ENCODE measurements at places on chromosomes 16 and 17.

DNA sequence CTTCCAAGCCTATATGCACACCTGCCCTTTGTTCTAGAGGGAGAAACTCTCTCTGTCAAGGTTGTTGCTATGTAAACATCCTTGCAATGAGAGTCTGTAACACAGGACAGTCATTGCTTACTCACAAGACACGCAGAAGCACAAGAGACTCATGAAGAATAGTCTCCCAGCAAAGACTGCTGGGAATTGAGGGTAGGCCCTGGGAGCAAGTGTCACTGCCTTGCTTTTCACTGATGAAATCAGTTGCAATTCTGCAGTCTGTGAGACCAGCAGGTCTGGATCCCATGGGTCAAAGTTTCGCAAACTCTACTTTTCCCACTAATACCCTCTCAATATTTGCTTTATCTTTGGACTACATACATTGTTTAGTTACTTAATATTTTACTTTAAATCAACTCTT lies 177.4 kb downstream of the FTO start:
- no peak for DNase-seq

- DNase-seq, result no peak
Observed at GRCh38 chr16:50933262-50933661, 191.4 kb downstream of the CYLD start.

DNA sequence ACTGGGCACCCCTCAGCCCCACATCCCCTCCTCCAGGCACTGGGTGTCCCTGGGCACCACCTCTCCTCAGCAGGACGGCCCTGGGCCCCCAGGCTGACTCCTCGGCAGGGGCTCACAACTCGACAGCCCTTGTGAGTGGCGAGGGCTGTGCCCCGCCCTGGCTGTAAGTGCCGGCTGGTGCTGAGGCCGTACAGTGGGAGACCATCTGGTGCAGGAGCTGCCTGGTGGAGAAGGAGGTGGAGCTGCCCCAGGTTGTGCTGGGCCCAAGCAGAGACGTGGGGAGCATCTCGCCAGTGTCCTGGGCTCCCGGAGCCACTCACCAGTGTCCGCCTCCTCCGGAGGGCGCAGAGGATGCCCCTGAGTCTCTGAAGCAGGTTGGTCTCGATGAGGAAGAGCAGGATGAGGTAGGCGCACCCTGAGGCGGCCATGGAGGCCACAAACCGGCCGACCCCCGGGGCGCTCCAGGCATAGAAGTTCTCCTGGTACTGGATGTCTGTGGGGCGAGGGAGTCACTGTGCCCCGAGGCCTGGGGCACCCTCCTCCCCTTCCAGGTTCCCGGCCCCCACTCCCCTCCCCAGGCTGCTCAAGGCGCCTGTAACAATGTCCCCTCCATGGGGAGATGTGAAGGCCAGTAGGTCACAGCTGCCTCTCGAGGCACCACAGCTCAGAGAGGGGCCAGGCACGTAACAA lies 15.1 kb upstream of the RNPS1 start:
- no peak for DNase-seq

DNA sequence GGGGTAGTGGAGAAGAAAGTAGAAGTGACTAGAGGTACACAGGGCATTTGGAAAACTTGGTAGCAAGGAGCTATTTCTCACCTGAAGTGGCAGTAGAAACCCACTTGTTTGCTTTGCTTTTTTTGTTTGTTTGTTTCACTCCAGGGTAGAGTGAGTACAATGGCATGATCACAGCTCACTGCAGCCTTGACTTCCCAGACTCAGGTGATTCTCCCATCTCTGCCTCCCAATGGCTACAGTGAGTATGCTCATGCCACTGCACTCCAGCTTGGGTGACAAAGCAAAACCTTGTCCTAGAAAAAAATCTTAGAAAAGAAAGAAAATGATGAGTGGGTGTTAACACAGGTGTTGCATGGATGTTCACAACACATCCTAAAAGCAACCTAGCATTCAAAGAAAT lies 40.4 kb downstream of the SCNN1G start:
- no peak for DNase-seq

DNA sequence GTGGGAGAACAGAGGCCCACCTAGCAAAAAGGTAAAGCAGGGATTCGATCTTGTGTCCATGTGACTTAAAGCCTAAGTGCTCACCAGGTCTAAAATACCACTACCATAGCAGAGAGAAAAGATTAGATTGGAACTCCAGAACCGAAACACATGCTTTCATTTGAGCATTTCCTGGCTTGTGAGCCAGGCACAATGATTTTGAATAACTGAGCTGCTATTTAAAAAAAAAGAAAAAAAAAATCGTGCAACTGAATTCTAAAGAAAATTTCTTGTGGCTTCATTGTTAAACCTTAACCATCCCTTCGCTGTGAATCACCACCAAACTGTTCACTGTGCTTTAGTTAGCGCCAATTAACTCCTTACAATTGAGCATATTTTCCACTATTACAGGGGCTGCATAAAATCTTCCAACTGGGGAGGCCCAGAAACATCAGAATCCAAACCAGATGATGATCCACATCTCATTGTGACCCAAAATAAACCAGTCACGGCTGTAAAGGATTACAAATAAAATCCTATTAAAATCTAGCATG lies 366.4 kb upstream of the ERCC4 start:
- DNase-seq, result no peak

DNA sequence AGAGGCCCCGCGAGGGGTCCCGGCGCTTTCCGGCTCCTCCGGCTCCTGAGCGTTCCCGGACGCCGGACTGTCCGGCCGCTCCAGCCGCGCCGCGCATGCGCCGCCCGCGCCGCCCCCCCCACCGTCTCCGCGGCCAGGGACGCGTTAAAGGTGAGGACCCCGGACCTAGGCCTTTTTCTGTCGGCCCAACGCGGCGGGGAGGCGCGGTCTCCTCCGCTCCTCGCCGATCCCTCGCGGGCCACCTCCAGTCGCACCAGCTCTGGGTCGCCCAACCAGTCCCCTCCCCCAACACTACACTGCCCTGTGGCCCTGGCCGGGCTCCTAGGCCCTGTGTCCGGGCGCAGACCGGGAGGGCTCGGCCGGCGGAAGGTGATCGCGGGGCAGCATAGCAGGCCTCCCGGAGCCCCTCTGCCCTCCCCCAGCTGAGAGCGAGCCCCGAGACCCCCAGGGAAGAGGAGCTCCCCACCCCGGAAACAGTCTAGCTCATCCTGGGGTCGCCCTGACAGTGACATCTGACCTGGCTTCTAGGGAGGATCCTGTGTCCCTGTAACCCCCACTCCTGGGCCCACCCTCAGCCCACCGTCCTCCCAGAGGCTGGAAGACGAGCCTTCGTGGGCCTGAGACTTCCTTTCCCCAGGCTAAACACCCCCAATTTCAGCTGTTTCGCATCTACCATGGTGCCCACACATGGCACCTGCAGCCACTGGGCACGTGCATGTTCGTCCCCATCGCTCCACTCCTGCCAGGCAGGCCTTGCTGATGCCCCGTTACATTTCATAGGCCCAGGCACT lies 14.7 kb upstream of the BCAR1 start:
- DNase-seq, result peak; percentile 93

DNA sequence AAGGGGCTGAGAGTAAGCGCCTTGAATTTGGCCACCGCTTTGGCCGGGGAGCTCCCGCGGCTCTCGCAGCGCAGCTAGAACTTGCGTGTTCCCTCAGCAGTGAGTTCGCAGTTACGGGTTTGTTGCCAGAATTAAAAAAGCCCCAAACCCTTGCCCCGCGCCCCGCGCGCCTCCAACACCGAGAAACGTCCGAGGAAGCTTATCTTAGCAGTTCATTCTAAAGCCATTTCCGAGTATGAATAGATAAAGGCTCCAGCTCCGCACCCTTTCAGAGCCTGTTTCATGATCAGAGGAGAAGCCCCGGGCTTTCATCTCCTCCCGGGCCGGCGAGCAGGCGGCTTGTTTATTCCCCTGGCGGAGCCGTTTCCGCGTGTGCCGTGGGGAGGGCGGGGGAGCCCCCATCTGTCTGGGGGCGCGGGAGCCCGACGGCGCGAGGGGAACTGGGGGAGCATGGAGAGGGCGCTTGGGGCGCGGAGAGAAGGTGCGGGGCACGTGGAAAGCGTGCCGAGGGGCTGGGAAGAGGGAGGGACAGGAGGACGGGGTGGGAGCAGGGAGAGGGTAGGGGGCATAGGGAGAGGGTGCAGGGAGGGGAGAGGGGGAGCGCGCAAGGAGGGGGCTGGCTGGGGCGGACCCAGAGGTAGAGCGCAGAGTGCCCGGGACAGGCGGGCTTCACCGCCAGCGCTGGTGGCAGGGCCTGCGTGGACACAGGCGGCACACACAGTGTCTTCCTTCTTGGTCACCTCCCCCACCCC lies 9.9 kb downstream of the TBX4 start:
- no peak for DNase-seq

- no peak for DNase-seq
Observed at GRCh38 chr16:12132290-12132689, 155.8 kb downstream of the SNX29 start.

DNA sequence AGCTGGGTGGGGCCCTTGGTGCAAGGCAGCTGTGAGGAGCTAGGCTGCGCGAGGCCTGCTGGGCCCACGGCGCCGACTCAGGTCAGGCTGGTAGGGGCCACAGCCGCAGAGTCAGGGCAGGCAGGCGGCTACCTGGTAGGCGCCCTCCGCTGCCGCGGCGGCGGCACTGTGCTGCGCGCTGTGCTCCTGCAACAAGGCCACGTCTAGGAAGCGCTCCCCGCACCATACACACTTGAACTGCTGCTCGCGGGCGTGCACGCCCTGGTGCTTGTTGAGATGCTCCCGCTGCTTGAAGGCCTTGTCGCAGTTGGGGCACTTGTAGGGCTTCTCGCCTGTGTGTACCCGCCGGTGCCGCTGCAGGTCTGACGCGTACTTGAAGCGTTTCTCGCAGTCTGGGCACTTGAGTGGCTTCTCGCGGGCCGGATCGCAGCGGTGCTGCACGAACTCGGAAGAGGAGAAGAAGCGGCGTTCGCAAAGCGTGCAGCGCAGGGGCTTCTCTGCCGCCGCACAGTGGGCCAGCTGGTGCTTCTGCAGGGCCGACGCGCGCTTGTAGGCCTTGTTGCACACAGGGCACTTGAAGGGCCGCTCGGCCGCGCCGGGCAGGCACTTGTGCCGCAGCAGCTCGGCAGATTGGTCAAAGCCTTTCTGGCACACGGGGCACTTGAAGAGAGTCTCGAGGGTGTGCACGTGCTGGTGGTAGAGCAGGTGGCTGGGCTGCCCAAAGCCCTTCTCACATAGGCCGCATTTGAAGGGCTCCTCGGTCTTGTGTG lies 3.9 kb downstream of the ZNF319 start:
- no peak for DNase-seq

- no peak for DNase-seq
Observed at GRCh38 chr17:8126491-8127066, 2.7 kb upstream of the HES7 start.

GRCh38 chr16:57324749-57325148 lies 33.8 kb upstream of the CCL22 start:
- DNase-seq, result no peak

GRCh38 chr17:48637323-48638260 lies 11.4 kb upstream of the HOXB9 start:
- no peak for DNase-seq

DNA sequence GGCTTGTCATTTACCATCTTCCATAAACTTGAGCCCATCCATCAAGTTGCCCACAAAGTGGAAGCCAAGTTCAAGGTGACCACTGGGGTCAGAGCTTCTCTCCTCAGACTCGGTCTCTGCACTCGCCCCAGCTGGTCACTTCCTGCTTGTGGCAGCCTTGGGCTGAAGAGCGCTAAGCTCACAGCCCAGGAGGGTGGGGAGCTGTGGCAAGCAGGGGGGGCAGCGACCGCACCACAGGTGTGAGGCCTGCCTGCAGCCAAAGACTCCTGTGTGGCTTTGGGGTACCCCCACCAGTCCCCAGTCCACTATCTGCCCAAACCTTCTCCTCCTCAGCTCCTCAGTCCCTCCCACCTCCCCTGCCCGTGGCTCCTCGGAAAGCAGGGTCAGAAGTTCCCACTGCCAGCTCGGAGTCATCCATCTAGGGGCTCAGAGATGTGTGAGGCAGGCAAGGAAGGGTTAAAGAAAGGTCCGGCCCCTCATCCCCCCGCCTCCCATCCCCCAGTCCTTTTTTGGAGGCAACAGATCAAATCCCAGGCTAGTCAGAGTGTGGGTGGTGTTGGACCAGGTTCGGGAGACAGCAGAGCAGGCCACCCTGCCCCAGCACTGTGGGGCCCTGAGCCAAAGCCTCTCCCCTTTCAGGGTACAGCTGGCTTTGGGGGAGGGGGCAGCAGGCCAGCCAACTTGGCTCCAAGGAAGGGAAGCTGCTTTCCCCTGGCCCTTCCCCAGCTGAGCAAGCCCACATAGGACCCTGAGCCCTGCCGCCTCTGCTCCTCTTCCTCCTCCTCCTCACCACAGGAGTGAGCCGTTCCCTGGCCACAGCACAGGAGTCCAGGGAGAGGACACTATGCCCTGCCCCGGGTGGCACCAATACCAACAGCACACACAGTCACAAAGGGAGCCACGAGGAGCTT lies 3.2 kb downstream of the CSF3 start:
- DNase-seq, result no peak

DNA sequence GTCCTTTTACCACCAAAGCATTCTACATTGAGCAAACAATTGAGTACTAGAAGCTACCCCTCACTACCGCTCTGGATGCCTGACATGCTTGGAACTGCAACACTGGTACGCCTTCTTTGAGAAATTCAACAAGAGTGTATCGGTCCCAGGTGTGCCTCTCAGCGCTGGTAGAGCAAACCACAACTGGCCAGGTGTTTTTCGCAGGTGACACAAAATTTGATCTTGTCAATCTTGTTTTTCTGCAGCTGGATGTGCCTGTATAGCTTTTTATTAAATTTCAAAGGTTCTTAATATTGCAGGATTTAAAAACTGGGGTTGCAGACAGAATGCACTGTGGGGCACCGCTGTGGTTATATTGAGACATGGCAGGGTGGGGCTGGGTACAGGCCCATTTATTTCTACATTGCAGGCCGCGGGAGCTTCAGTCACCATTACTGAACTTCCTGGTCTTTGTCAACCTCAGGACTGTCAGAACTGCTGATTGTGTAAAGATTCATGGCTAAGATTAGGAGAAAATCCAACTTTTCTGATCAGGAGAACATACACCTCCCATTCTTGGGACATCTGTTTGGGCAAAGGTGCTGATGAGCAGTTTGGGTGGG lies 4.5 kb upstream of the SNX20 start:
- DNase-seq, result no peak

GRCh38 chr17:78893684-78894083 lies 9.3 kb downstream of the CEP295NL start:
- DNase-seq, result no peak

- peak; percentile 52 for DNase-seq
Observed at GRCh38 chr17:40499551-40500189, 1.8 kb downstream of the TNS4 start.

- no peak for DNase-seq
Observed at GRCh38 chr17:67044016-67044772, at the start of gene CACNG1. Gene CACNG1, plus strand, starts transcription at chr17:67044554. Its CDS starts 107 bp downstream, at chr17:67044661.

DNA sequence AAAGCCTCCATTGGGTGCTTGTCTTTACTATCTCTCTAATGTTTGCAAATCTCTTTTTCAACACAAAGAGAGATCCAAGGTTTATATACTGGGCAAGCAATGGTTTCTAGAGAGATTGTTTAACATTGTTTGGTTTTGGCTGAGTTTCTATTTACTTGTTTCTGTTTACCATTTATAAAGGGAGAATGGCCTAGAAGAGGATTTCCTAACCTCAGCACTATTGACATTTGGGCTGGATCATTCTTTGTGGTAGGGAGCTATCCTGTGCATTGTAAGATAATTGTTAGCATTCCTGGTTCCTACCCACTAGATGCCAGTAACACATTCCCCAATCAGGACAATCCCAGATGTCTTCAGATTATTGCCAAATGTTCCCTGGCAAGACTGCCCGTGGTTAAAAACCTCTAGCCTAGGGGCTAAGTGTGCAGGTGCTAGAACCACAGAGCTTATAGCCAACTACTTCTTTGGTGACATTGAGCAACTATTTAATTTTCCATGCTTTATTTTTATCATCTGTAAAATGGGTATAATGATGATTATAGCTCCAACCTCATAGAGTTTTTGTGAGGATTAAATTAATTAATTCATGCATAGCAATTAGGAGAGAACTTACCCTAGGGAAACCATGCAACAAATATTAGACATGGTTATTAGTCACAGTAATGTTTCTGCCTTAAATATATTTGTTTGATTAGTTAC lies 413.9 kb upstream of the MAF start:
- no peak for DNase-seq
